CD4-positive, alpha-beta T cell (primary cell): ENCODE measurements at places on chromosomes 11 and 22.

DNA sequence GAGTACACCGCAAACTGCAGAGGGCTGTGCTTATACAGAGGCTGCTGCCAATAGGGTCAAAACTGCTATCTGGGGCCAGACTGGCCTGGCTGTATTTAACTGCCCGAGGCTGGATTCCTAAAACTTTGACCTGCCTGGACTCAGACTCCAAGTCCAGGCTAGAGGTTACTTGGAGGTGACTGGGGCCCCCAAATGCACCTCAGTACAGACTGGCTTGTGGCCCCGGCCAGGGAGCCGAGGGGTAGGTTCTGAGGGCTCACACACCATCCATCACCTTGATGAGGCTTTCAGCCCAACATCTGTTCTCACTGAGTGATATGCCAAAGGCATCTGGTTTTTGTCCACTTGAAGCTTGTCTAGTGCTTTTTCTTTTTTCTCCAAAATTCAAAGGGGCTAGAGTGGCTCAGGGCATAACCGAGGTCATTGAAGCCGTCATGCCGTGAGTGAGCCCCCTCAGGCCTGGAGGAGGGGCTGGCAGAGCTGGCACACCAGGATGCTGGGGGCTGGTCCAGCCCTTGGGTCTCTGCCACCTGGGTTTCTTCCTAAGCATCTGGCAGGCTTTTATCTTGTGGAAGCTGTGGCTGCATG is 52.4 kb upstream of the TTLL12 start:
- no peak for DNase-seq

- no peak for DNase-seq
These were observed 21.2 kb downstream of the PDE2A start for GRCh38 chr11:72652873-72653630.

DNA sequence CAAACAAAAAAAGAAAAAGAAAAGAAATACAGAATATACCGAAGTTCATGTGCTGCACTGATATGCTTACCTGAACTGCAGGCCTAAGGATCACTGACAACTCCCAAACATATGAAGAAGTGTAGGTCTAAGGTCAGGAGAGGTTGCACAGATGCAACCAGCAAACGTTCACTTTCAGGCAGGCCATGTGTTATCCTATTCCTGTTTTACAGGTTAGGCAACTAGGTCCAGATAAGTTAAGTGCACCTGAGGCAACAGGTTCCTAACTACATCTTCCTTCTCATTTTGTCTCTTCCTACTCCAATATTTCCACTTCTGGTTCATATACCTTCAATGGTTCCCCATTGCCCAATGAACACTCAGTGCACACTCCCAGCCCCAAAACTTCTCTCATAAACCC is 15.1 kb downstream of the PI4KA start:
- DNase-seq: no peak

- no peak for DNase-seq
These were observed 15.3 kb upstream of the MYRF start for GRCh38 chr11:61737131-61737530.

- DNase-seq: no peak
These were observed 40.6 kb downstream of the MUC6 start for GRCh38 chr11:995752-996420.

GRCh38 chr11:73260127-73260457 is 12.0 kb upstream of the P2RY6 start:
- no peak for DNase-seq

GRCh38 chr11:48142889-48143288 is 73.7 kb upstream of the OR4B1 start:
- DNase-seq: no peak

GRCh38 chr11:15987046-15987445 is 369.3 kb downstream of the SOX6 start:
- no peak for DNase-seq

GRCh38 chr11:18769802-18770456 is 21.7 kb downstream of the PTPN5 start:
- DNase-seq: no peak

- no peak for DNase-seq
These were observed 5.9 kb upstream of the GRK2 start for GRCh38 chr11:67260406-67260805.

DNA sequence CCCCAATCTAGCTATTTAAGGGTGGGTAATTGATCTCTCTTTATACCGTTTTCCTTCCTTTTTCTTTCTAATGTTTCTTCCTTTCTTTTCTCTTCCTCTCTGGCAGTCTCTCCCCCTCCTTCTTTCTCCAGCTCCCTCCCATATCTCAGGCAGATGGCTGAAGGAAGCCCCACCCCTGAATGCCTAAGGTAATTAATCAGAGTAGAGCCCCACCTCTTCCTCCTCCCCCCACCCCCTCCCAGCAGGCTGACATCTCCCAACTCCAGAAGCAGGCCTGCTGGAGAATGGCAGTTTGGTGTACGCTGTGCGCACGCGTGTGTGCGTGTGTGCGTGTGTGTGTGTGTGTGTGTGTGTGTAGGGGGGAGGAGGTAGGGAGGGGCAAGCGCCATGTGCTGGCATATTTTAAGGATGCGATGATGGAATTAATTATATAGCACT is 122.6 kb downstream of the APOL5 start:
- no peak for DNase-seq

DNA sequence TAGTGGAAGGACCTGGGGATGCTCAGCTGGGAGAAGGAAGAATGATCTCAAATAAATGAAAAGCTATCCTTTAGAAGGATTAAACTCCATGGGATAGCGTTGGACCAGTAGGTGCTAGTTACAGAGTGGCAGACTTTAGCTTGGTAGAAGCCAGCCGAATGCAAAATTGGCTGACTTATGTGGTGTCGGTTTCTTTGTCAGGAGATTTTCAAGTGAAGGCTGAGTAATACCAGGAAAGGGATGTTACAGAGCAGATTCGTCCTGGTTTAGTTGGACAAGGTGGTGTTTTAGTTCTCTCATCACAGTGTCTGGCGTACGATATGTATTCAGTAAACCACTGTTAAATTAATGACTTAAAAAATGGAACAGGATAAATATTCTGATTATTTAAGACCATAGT is 26.0 kb downstream of the FDX1 start:
- no peak for DNase-seq

DNA sequence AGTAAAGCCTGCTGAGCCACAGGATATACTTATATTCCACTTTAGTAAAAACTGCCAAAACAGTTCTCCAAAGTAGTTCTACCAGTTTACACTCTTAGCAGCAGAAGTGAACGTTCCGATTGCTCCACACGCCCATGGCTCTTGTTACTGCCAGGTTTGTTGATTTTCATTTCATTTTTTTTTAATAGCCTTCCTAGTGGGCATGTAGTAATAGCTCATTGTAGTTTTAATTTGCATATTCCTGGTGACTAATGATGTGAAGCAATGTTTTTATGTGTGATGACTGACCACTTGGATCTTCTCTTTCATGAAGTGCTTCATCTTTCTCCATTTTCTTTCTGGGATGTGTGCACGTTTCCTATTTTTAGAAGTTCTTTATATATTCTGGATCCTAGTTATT is 4.8 kb upstream of the C11orf97 start:
- no peak for DNase-seq

DNA sequence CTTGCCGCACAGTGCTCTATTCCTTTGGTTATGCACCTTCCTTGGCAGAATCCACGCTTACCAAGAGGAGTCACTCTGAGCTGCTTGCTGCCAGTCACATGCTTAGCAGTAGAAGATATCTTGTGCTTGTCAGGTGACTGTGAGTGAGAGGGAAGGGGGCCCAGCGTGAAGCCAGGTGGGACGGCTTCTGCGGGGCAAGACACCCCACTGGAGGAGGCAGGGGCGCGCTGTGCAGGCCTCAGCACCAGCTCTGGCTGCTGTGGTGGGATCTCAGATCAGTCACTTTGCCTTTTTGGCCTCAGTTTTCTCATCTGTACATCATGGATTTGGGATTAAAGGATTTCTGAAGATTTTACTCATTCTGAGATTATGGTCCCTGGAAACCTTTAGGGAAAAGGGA is 63.9 kb upstream of the B3GAT1 start:
- no peak for DNase-seq

DNA sequence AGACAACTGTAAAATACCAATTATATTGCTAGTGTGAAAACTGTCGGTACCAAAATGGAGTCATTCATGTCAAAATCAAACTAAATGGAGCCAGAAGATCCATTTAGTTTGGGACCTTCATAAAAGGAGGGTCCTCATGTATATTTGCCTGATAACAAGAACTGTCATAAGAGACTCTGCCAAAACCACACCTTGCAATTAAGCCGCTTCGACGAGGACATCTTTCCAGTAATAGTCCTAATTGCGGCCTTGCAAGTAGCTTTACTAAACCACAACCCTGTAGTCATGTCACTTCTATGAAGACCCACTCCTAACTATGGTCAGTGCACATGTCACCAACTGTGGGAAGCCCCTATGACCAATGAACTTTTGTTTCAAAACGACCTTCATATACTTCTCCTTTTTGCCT is 9.4 kb downstream of the UBQLN3 start:
- no peak for DNase-seq

- no peak for DNase-seq
These were observed 33.4 kb downstream of the INSC start for GRCh38 chr11:15148169-15148568.
